ENCODE measurements at places on chromosomes 12 and 14. TPM values are rescaled to one million over a fixed set of nuclear protein-coding genes. Genes with fewer than 3 reads are reported as not detected.

- DNase-seq: no peak
Measured at GRCh38 chr12:273382-273781, 10.7 kb upstream of the SLC6A13 start.

DNA sequence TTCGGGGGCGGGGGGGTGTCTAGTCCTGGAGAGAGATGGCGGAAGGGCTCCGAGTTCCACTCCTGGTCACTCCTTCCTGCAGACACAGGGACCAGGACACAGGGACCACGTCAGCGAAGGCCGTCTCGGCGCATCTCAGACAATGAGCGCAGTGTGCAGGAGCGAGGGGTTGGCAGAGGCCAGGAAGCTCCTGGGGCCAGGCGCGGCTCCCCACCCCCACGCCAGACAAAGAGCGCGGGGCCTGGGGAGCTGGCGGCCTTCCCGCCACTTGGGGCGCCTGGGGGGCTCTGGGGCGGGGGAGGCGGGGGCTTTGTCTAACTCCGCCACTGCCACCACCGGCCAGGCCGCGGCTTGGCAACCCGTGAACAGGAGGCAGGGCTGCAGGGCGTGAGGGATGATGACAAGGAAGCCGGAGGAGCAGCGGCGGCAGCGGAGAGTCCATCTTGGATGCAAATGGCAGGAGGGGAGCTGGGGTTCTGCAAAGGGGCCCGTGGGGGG lies 2.2 kb downstream of the CDK2AP1 start:
- DNase-seq: peak; percentile 72

DNA sequence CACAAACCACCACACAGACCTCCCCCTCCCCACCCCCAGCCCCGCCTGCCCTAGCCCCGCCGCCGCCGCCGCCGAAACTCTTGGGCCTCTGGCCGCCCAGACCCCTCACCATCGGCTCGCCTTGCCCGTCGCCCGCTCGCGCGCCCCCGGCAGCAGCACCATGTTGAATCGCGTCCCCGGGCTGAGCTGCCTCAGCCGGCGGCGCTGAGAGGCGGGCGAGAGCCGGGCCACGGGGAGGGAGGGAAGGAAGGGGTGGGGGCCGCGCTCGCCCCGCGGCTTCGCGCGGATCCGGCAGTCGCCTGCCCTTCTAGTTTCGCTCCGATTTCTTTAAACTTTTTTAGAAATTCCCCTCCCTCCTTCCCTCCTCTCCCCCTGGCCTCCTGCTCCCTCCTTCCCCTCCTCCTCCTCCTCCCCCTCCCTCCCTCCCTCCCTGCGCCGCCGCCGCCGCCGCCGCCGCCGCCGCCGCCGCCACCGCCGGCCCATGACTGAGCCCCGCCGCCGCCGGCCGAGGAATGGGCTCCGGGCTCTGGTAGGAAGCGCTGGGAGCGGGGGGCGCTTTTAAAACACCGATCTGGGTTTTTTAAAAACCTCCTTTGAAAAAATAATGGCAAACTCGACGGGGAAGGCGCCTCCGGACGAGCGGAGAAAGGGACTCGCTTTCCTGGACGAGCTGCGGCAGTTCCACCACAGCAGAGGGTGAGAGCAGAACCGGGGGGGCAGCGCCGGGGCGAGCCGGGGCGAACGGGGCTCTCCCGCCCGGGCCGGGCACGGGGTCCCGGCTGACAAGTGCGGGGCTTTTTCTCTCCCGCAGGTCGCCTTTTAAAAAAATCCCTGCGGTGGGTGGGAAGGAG lies at the start of gene ARID2:
Gene ARID2, plus strand, starts transcription at position 474 of the 851 bp plus-strand sequence. Its CDS starts 131 bp downstream, at position 605.
- peak; percentile 70 for DNase-seq

DNA sequence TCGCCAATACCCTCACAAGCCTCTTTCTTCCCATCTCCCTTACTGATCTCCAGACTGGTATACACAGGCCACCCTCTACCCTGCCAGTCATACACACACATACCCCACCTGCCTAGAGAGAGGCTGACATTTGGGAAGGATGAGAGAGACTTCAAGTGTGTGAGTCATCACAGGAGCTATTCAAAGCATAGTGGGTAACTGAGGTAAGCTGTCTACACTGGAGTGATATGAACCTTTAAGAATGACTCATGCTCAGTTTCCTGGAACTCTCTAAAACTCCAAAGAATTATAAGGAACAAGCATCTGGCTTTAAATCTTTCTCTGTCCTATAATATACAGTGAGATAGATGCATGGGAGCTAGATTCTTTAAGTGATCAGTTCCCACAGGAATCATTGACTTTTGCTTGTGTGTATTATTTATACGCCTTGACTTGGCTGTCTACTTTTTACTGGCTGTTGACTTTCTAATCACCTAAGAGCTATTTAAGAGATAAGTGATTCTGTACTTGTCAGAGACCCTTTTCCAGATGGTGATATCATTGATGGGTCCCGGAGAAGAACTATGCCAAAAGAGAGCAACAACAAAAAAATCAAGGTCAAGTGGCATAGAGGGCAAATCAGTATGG lies 5.8 kb downstream of the IGF1 start:
- DNase-seq: no peak

GRCh38 chr12:105347499-105347898 lies 17.0 kb downstream of the C12orf75 start:
- DNase-seq: no peak

- no peak for DNase-seq
Measured at GRCh38 chr14:34359420-34360117, 102.5 kb downstream of the SPTSSA start.

- DNase-seq: no peak
Measured at GRCh38 chr12:94628369-94628768, 22.0 kb downstream of the TMCC3 start.

The MGAT4C gene
- 0.20 TPM for polyA plus RNA-seq

The SRSF5 gene
- 310 TPM for polyA plus RNA-seq

The DNAI7 gene
- polyA plus RNA-seq: 0.04 TPM

The PSMC1 gene
- polyA plus RNA-seq: 195 TPM

GRCh38 chr12:101459642-101460346 lies 15.3 kb upstream of the SPIC start:
- DNase-seq: no peak

DNA sequence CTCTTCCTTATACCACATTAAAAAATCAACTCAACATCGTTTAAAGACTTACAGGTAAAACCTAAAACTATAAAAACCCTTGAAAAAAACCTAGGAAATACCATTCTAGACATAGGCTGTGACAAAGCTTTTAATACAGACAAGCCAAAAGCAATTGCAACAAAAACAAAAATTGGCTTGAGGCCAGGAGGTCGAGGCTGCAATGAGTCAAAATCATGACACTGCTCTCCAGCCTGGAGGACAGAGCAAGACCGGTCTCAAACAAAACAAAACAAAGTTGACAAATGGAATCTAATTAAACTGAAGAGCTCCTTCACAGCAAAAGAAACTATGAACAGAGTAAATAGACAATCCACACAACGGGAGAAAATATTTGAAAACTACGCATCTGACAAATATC lies 1057.8 kb downstream of the FSCB start:
- no peak for DNase-seq

DNA sequence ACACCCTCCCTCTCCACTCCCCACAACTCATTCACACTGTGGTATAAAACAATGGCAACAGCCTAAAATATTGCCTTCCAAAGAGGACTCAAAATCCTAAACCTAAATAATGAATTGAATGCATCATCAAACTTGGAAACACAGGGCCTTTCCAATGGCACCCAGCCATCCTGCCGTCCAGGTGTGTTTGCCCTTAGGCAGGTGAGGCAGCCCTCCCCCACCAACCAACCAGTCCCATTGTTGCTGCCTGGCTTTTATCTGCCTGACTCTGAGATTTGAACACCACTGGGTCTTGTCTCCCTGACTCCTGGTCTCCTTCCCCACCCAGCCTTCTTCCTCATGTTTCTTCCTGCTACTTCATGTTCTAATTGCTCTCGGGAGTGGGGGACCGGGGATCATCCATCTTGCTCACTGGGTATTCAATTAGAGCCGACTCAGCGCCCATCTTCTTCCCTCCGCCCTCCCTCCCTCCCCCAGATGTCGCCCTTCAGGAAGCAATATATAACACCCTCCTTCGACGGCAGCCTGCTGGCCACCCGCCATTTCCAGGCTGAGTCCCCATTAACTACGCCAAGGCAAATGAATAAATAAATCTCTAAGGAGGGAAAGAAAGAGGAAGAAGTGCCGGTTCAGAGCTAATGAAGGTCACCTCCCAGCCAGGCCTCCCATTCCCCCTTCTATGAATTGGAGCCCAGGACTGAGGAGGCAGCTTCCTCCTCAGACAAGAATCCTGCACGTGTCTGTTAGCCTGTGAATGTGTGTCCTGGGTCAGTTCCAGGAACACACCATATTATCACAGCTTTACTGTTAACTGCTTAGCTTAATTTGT lies 36.3 kb upstream of the NTF3 start:
- no peak for DNase-seq

GRCh38 chr14:104086210-104086660 lies 735 bp downstream of the ASPG start:
- DNase-seq: peak; percentile 14
